MV-4-11 (cell line): ENCODE measurements at places on chromosomes 7 and 10.

GRCh38 chr7:112254156-112254555 is 47.7 kb downstream of the ZNF277 start:
- no peak for DNase-seq

GRCh38 chr10:68900427-68901104 is 549 bp upstream of the DDX50 start:
- no peak for DNase-seq

DNA sequence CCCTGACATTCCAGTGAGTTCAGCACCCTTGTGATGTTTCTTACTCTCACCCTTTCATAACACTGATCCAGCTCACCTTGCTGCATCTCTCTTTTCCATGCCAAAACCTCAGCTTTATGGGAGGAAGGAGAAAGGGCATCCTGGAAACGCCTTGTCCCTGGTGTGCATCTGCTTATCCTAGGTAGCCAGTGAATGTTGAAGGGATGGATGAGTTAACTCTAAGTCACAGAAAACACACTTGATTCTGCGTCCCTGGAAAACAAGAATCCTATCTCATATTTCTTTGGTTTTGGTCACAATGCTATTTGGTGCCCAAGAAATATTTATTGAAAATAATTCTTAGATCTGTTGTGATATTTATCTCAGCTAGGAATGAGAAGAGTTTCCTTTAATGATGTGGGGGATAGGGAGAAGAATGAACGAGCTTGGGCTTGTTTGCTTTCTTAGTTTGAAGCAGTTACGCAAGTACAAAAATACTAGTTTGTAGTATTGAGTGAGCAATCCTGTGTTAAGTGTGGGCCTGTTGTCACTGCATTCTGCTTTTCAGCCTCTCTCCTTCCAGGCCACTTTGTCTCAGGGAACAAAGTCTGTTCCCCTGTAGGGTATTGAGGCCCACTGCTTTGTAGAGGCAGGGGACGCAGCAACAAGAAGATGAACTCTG is 126.5 kb downstream of the ARID5B start:
- DNase-seq: no peak

- peak; percentile 50 for DNase-seq
Observed at GRCh38 chr10:56622335-56622973, 261.4 kb upstream of the ZWINT start.

GRCh38 chr7:12207046-12207445 is 4.0 kb upstream of the TMEM106B start:
- DNase-seq: no peak

DNA sequence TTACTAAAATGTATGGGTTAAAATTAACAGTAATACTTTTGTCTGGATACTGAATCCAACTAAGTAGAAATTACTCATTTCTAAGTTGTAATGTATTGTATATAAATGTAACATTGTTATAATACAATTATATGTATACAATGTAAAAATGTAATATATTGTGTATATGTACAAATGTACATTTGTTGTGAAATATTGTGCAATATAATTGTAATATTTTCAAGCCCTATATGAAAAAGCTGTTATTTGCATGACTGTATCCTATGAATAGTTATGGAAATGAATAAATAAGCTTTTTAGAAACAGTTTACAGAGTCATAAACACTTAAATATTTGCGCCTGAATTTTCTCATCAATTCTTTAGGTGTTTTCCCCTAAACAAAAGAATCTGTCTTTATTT is 20.3 kb upstream of the UMAD1 start:
- DNase-seq: no peak

DNA sequence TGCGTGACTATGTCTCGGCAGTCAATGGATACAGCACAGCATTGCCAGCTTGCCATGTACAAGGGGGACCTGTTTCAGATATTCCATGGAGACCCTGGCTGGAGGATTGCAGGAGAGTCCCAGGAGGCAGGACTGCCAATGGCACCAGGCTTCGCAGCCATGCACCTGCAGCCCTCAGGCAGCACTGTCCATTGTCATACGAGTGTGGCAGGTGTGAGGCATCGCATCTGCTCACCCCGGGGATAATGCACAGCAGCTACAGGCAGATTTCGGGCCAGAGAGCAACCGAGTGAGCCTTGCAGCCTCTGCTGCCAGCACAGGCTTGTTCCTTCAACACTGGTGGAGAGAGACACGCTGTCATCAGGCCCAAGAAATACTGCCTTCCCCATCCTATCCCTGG is 415.1 kb downstream of the PAXIP1 start:
- DNase-seq: no peak

GRCh38 chr10:78281627-78282026 is 248.0 kb downstream of the RPS24 start:
- no peak for DNase-seq

GRCh38 chr10:31319602-31320549 is 860 bp downstream of the ZEB1 start:
- DNase-seq: no peak

DNA sequence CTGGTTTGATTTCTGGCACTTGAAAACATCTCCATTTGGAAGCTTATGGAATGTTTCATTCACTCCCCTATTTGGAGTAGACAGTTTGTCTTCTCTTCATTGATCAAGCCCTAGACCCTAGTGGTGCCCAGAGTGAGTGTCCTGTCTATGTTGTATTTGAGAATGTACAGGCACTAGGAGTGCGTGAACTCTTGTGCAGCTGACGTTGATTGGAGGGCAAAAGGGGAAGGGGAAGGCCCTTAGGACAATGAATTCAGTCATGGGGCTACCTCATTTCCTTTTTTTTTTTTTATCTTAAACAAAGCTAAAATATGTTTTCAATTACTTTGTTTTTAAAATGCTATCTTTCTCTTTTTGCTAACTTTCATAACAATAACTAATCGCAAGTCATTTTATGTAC is 66.5 kb downstream of the ADD3 start:
- peak; percentile 71 for DNase-seq

DNA sequence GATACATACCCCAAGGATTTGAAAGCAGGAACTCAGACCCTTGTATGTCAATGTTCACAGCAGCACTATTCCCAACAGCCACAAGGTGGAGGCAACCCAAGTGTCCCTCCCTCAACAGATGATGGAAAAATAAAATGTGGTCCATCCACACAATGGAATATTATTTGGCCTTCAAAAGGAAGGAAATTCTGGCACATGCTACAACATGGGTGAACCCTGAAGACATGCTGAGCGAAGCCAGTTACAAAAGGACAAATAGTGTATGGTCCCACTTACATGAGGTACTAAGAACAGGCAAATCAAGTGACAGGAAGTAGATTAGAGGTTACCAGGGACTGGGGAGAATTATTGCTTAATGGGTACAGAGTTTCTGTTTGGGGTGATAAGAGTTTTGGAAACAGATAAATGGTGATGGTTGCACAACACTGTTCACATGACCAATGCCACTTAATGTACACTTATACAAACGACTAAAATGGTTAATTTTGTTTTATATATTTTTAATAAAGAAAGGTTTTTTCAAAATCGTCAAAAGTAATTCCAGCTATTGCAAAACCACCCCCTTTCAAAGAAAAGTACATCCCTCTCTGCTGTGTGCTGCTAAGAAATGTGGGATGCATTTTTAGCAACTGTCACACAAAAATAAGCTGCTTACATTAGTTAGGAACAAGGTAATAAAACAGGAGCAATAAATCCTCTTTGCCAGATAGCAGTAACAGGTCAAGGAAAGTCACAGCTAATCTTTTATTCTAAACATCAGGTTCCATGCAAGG is 85.7 kb downstream of the GRB10 start:
- DNase-seq: peak; percentile 84

GRCh38 chr10:118504467-118505205 is 90.8 kb downstream of the PRLHR start:
- peak; percentile 69 for DNase-seq

DNA sequence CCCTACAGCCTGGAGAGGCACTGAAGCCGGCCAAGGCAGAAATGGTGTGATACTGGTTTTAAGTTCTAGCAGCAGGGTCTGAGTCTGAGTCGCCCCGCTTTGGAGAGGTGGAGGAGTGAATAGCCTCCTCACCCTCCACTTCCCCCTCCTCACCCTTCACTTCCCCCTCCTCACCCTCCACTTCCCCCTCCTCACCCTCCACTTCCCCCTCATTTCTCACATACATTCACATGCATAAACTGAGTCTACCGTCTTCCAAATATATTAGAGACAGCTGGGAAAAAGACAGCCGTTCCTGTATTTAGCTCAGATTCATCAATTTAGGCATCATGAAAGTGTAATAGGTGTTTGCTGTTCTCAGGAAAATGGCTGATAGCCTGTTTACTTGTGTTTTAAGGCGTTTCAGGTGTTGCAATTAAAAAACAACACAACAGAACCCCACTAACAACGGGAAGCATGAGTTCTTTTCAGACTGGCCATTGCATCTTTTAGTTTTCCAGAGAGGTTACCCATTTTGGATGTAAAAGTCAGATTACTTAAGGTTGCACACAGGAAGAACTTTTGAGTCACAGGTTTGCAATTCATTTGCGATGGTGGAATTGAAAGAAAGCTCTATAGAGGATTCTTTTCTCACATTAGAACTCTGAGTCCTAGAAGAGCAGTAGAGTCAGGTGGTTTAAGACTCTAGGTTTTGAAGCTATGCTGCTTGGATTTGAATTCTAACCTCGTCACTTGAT is 861 bp downstream of the NRBF2 start:
- DNase-seq: no peak

- DNase-seq: peak; percentile 65
Observed at GRCh38 chr7:151368136-151368571, 26.5 kb downstream of the NUB1 start.

- DNase-seq: no peak
Observed at GRCh38 chr7:155997431-155998327, 185.4 kb upstream of the SHH start.

DNA sequence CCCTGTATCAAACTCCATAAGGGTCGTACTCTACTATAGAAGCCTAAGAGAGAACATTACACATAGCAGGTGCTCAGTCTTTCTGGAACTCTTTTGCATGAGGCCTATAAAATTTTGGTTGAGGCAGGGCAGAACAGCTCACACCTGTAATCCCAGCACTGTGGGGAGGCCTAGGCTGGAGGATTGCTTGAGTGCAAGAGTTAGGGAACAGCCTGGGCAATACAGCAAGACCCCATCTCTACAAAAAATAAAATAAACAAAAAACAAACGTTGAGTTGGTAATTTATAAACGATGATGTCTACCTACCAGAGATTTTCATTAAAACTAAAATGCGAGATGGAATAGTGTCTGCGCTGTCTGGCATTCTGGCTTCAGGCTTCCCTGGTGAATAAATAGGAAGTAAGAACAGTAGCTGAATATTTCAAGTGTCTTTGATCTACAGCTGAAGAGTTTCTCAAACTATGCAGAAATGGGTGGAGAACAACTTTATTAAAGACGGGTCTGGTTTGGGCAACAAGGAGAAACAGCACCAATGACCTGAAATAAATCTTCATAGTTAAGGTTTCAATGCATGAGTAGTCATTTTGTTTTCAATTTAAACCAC is 774 bp downstream of the PON2 start:
- DNase-seq: no peak

- peak; percentile 12 for DNase-seq
Observed at GRCh38 chr7:118731854-118732253, 507.4 kb downstream of the ANKRD7 start.

- DNase-seq: peak; percentile 36
Observed at GRCh38 chr7:30173058-30173897, 38.5 kb downstream of the MTURN start.

GRCh38 chr7:151575410-151575809 is 55.7 kb upstream of the RHEB start:
- no peak for DNase-seq

GRCh38 chr10:63166742-63167258 is 33.7 kb downstream of the NRBF2 start:
- DNase-seq: peak; percentile 69

- DNase-seq: no peak
Observed at GRCh38 chr10:52040486-52040885, 273.6 kb upstream of the DKK1 start.

DNA sequence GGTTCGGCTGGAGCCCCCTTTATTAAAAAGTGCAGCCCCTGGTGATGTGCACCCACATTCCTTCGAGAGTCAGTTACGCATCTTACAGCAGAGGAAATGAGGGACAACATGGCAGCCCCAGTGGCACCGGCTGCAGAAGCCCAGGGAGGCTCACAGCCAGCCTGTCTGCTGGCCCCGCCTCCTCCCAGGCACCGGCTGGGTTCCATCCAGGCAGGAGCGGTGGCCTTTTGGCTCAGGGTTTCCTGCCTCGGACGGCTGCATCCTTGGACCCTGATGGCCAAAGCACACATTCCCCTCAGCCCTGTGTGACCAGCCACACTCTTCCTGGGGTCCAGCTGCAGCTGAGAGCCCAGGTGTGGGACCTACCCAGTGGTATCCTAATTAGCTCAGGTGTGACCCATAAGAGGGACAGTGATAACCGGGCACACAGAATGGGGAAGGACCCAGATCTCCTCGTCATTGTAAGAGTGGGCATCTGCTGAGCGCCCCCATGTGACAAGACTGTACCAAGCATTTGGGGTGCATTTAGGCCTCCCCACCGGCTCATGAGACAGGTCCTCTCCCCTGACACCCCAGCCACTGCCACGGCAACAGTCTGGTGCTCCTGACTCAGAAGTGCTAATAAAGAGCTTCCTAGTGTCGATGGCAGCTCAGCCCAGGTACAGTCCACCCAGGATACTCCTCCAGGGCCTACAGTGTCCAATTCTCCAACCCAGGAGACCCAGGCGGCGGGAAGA is 63.3 kb upstream of the CHST15 start:
- DNase-seq: no peak

DNA sequence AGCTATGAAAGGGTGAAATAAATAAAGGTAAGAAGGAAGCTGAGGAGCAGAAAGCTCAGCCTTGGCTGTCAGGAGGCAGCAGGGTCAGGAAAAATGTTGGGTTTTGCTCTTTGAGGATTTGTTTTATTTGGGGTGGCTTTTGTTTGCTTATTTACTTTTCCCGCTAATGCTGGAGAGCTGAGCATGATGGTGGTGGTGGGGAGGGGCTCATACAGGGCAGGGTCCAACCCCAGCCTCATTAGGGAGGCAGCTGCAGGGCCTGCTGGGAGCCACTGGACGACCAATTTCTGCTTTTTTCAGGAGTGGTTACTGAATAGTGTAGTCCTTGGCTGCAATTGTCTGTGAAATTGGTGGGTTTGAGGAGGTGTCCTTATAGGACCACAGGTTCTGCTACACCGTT is 36.3 kb downstream of the CCM2 start:
- DNase-seq: no peak

GRCh38 chr10:34814913-34815184 is 247 bp downstream of the PARD3 start:
- no peak for DNase-seq

DNA sequence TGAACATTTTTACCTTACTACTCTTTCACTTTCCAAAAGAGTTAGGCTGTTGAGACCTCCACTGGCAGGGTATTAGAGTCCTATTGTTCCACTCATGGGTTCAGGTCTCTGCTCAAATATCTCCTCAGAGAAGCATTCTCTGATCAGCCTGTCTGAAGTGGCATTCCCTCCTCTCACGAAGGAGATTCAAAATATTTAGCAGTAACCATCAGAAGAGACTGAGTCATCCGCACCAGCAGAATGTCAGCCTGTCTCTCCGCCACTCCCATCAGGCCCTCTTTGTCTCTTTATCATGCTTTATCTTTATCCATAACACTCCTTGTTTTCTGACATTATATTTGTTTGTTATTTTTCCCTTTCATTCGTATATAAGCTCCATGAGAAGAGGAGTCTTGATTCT is 79.1 kb downstream of the AASS start:
- DNase-seq: no peak
